CD4-positive, alpha-beta T cell treated with Interleukin-1 beta for 1 hour (primary cell): ENCODE measurements at places on chromosomes 11 and 22.

- DNase-seq, result no peak
Observed at GRCh38 chr11:32919338-32919737, 26.7 kb downstream of the QSER1 start.

GRCh38 chr22:36257948-36258670, 5.2 kb downstream of the APOL1 start:
- DNase-seq, result no peak

DNA sequence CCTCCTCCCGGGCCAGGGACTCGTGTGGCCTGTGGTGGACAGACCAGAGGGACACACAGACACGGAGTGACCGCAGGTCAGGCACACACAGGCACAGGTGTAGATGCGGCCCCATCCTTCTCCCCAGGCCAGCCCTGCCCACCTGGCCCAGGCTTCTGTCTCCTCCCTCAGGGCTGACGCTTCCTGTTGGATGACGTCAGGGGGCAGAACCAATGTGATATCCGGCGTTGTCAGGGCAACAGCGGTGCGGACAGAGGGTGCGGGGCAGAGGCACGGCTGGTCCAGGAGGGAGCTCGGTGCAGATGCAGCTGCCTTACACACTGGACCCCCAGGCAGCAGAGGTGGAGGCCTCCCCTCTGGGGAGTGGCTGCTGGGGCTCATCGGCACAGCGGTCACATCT, 2.9 kb upstream of the TUBGCP6 start:
- DNase-seq, result peak; percentile 78

DNA sequence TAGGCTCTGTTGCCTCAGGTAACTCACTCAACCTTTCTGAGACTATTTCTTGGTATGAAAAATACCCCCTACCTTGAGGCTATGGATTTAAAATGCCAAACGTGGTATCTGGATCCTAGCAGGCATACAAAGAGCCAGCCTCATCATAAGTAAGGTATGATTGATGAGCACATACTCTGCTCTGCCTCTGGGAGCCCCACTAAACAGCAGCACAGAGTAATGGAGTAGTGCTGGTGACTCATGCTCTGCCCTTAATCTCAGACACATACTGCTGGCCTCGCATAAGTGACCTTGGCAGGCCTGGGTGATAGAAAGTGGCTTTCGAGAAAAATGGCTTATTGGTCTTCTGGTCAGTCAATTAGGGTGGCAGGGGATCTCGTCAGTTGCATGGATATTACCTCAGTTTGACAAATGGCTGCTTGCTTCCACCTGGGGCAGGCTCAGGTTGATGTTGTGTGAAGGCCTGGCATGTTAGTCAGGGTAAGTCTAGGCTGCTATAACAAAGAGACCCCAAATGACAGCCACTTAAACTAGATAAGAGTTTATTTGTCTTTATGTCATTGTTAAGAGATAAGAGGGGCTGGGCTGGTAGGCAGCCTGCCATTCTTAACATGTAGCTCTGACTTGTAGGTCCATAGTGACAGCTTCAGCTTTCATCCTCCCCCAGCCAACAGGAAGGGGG, 15.2 kb upstream of the SLC6A5 start:
- no peak for DNase-seq

GRCh38 chr11:15880291-15880690, 476.1 kb downstream of the SOX6 start:
- no peak for DNase-seq

- no peak for DNase-seq
Observed at GRCh38 chr11:93497596-93497995, 45.6 kb downstream of the SMCO4 start.

DNA sequence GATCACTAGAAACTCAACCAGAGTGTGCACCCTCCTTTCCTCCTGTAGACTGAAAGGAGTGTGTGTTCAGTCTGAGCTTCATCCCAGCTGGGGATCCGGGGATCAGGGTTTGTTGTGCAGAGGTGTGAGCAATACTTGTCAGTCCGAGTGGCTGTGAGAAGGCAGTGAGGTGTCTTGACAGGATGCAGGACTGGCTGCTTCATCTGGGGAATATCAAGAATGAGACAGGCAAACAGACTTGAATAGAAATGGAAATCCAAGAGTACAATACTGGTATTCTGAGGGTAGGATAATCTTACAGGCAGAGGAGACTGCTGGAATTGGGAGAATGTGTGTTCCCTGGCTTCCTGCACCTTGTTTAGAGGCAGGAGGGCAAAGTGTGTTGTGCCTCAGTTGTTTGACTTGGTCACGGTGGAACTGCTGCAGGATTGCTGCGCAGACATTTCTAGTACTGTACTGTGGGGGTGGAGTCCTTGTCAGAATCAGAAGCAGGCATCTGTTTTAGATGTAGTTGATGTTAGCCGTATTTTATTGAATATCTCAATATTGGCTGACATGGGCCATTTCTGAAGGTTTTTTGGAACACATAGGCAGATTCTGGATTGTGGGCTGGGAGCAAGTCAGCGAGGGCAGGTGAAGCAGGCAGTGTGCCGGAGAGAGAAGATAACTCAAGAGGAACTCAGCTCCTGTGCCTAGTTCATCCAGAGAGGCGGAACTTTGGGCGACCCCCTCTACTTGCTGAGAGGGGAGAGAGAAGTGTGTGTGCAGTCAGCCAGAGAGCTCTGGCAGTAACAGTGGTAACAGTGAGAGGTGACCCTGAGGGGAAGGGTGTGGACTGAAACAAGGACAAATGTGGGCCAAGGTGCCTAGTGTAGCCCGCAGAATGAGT, 27.1 kb upstream of the GRK2 start:
- no peak for DNase-seq

- DNase-seq, result no peak
Observed at GRCh38 chr11:70095541-70096252, 17.6 kb downstream of the ANO1 start.
